ENCODE measurements at places on chromosomes 12 and 14. TPM values are rescaled to one million over a fixed set of nuclear protein-coding genes. Genes with fewer than 3 reads are reported as not detected.

Gene RNF212B
- total RNA-seq: not detected

Gene TPPP2
- total RNA-seq: not detected

Gene DBX2
- total RNA-seq: not detected

Gene SRRM4
- not detected for total RNA-seq

DNA sequence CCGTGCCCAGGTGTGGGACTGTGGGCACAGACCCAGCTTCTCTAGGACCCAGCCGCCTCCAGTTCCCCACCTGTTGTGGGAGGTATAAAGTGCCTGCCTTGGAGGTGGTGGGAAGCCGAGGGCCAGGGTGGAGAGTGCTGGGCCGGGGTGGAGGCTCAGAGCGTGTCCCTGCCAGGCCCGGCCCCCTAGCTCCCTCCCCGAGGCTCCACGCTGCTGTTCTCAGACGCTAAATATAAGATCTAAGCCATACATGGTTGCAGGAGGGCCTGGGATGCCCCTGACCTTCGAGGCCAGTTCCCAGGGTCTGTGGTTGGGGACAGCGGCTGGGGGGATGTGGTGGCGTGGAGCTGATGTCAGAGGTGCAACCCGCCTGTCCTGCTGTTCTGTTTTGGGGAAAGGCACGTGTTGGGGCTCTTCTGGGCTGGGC lies 10.8 kb downstream of the INF2 start:
- peaks cover 15% of the 10 kb centered on the region for H3K36me3 ChIP-seq
- no peak overlapping the region for H3K4me3 ChIP-seq
- no peaks in the 10 kb centered on the region for H3K27me3 ChIP-seq
- peaks cover 15% of the 10 kb centered on the region for H3K4me1 ChIP-seq
- DNase-seq: no peak
- H3K27ac ChIP-seq: no peak overlapping the region

GRCh38 chr14:49461529-49462401 lies 124.4 kb downstream of the RPS29 start:
- no peaks in the 10 kb centered on the region for H3K36me3 ChIP-seq
- H3K27me3 ChIP-seq: peaks cover 5% of the 10 kb centered on the region
- H3K4me3 ChIP-seq: no peak overlapping the region

DNA sequence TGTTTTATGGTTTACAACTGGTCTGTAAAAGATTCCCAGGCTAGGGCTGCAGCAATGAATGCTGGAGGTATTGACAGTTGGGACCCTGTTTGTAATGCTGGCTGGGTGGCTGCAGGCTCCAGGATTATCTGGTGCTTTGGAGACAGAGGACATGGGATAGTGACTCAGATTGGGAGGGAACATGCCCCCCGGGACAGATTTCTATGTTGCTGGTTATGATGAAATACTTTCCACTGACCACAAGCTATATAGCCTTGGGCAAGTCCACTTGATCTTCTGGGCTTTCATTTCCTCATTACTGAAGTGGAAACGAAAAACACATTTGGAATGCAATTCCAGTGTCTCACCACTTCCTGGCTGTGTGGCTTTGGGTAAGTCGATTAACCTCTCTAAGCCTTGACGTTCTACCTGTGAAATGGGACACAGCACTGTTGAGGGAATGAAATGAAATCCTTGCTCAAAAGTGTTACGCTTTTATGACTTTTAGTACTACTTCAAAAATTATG lies 6.3 kb upstream of the TPCN1 start:
- no peak overlapping the region for H3K4me3 ChIP-seq
- DNase-seq: no peak
- peak overlapping the region; percentile 13 for H3K27ac ChIP-seq
- H3K27me3 ChIP-seq: no peaks in the 10 kb centered on the region
- peaks cover 3% of the 10 kb centered on the region for H3K36me3 ChIP-seq
- peaks cover 46% of the 10 kb centered on the region for H3K4me1 ChIP-seq

DNA sequence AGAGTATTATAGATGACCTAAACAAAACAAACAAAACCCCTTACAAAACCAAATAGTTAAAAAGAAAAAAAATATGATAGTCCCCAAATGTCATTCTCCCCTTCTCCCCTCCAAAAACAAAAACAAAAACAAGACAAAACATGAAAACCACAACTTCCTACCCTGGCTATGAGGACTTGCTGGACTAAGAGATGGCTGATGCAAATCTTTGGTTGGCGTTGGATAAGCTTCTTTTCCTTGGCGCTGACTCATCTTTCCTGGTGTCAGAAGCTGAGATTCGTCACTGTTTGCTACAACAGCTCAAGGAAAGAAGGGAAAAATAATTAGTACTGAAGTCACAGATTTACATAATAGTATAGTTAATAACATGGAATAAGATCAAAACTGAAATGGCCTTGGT lies 102.5 kb upstream of the BBS10 start:
- DNase-seq: no peak
- peaks cover 38% of the 10 kb centered on the region for H3K36me3 ChIP-seq
- no peak overlapping the region for H3K4me3 ChIP-seq
- no peaks in the 10 kb centered on the region for H3K27me3 ChIP-seq
- peaks cover 11% of the 10 kb centered on the region for H3K4me1 ChIP-seq
- no peak overlapping the region for H3K27ac ChIP-seq

DNA sequence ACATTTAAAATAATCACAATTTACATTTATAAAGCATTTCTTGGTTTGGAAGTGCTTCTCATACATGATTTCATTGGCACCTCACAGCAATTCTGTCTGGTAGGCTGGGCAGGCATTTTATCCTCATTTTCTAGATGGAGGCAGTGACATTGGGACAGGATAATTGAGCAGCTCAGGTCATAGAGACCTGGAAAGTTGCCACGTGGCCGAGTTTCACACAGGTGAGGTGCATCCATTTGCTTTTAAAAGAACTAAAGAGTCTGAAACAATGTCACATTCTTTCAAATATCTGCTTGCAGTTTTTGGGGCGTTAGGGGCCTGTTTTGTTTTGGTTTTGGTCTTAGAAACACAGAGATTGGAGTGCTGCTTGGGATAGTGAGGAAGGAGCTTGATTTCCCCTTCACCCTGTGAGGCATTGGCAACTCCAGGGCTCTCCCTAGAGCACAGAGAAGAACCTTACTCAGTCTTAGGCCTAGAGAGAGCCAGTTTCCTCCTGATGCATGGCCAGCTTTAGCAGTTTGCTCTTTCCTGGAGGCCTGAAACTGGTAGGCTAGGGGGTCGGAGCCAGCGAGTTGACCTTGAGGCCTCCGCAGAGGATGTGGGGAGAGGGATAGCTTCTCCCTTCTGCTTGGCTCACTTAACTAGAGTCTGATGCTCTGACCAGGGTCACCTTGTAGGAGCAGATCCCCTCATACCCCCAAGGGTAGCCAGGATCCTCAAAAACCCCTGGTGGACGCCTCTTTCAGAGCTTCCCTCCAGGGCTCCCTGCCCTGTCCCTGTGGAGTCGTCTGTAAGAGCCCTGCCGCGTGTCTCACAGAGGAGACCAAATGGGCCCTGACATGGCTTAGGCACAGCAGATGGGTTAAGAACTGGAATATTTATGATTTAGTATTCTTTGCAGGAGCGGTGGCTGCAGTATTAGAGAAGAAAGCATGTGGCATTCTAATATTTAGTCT lies 34.9 kb upstream of the JDP2 start:
- no peak for DNase-seq
- H3K27ac ChIP-seq: no peak overlapping the region
- no peak overlapping the region for H3K4me3 ChIP-seq
- H3K4me1 ChIP-seq: no peaks in the 10 kb centered on the region
- H3K36me3 ChIP-seq: no peaks in the 10 kb centered on the region
- H3K27me3 ChIP-seq: peaks cover 21% of the 10 kb centered on the region
